ENCODE measurements at places on chromosomes 7 and 10.

DNA sequence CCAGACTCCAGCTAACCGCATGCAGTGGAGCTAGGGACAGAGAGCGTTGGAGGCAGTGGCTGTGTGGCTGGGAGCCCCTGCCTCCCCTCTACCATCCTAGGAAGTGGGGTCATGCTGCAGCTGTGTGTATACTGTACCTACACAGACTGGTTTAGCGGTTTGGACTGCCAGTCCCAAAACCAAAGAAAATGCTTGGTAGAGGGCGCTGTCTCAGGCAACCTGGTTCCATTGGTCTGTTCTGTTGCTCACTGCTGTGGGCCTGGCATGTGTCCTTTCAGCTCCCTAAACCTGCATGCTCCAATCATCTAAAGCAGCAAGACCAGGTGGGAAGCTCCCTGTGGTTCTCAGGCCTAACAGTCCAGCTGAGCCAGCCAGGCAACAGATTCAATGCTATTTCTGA lies 4.5 kb downstream of the RBP4 start:
- no peak overlapping the region for H3K4me3 ChIP-seq
- H3K36me3 ChIP-seq: no peaks in the 10 kb centered on the region
- H3K27ac ChIP-seq: no peak overlapping the region
- peaks cover 17% of the 10 kb centered on the region for H3K27me3 ChIP-seq
- DNase-seq: no peak
- H3K4me1 ChIP-seq: no peaks in the 10 kb centered on the region

DNA sequence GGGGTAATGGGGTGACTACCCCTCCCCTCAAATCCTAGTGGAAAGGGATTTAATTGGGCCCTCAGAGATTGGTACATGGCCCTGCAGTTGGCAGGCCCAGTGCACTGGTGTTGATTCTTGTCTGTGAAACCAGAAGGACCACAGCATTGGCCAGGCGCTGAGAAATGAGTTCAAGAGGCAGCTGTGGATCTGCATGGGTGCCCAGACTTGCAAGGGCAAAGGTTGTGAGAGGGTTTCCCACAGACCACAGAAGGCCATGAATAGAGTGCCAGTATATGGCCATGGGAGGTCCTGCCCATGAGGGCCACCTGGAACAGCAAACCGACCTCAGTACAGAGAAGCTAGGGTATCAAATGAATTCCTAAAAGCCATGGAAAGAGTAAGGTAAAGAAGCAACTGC lies 32.9 kb downstream of the TMEM168 start:
- DNase-seq: no peak
- peaks cover 5% of the 10 kb centered on the region for H3K27me3 ChIP-seq
- peaks cover 5% of the 10 kb centered on the region for H3K36me3 ChIP-seq
- H3K4me1 ChIP-seq: peaks cover 7% of the 10 kb centered on the region
- H3K4me3 ChIP-seq: no peak overlapping the region

GRCh38 chr10:69801434-69802315 lies at the start of gene COL13A1:
COL13A1 (plus strand) TSS chr10:69801906; CDS start chr10:69802424, 518 bp downstream.
- H3K36me3 ChIP-seq: peaks cover 2% of the 10 kb centered on the region
- H3K27ac ChIP-seq: no peak within 1 kb of the TSS
- peaks cover 55% of the 10 kb centered on the region for H3K27me3 ChIP-seq
- no peak for DNase-seq

DNA sequence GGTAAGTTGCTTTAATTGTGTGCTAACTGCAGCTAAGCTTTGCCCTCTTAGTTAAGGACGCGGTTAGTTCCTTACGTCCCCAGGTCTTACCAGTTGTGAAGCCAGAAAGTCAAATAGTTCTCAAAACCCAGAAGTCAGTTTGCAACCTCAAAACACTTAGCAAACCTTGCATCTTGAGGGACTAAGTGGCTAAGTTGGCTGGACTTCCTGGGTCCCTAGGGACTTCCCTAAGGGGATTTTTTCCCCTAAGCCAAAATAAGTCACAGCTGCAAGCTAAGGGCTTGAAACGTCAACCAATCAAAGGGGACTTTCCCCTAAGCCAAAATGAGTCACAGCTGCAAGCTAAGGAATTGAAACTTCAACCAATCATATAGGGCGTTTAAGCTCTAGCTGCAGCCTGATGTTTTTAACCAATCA lies 36.2 kb upstream of the HECW1 start:
- peaks cover 25% of the 10 kb centered on the region for H3K4me1 ChIP-seq
- H3K36me3 ChIP-seq: peaks cover 5% of the 10 kb centered on the region
- no peak overlapping the region for H3K27ac ChIP-seq
- peaks cover 3% of the 10 kb centered on the region for H3K27me3 ChIP-seq

DNA sequence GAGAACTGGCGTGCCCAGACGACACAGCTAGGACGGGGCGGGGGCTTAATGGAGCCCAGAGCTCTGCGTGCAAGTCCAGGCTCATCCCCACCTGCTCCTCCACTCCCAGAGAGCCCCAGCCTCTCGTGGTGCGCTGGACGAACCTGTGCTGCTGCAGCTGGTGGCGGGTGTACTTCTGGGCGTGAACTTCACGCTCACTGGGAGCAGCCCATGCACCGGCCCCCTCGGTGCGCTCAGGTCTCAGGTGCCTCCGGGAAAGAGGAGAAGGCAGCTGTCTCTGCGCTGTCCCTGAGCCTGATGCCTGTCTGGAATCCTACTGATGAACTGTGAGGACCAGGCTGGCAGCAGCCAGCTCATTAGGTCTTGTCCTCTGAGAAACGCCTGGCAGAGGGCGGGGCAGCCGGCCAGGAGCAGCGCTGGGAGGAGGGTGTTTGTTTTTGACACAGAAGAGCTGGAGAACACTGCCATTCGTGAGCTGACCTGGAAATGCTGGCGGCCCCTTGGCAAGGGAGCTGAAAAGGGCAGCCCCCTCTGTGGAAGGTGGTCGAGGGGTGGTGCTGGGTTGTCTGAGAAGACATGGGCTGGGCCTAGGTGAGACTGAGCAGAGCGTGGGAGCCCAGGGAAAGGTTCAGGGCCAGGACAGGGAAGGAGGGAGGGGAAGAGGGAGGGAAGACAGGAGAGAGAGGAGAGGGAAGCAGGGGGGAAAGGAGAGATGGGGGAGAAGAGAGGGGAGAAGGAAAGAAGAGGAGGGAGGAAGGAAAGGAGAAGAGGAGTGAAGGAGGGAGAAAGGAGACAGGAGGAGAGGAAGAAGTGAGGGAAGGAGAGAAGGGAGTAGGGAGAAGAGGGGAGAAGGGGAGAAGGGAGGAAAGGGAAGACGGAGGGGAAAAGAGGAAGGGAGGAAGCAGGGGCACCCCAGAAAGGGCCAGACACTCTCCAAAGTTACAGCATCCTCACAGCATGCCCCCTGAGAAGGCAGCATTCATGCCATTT lies 53.5 kb upstream of the TNS3 start:
- no peak overlapping the region for H3K27ac ChIP-seq
- DNase-seq: no peak
- H3K4me1 ChIP-seq: no peaks in the 10 kb centered on the region
- H3K27me3 ChIP-seq: no peaks in the 10 kb centered on the region
- no peaks in the 10 kb centered on the region for H3K36me3 ChIP-seq

- H3K27me3 ChIP-seq: peaks cover 8% of the 10 kb centered on the region
- DNase-seq: no peak
- no peaks in the 10 kb centered on the region for H3K36me3 ChIP-seq
- peaks cover 5% of the 10 kb centered on the region for H3K4me1 ChIP-seq
- H3K27ac ChIP-seq: no peak overlapping the region
Observed at GRCh38 chr10:31936933-31937332, 8.3 kb upstream of the ARHGAP12 start.
